Inflammatory macrophage treated with lipopolysaccharide for 1 hour (primary cell): ENCODE measurements at places on chromosomes 6 and 20.

DNA sequence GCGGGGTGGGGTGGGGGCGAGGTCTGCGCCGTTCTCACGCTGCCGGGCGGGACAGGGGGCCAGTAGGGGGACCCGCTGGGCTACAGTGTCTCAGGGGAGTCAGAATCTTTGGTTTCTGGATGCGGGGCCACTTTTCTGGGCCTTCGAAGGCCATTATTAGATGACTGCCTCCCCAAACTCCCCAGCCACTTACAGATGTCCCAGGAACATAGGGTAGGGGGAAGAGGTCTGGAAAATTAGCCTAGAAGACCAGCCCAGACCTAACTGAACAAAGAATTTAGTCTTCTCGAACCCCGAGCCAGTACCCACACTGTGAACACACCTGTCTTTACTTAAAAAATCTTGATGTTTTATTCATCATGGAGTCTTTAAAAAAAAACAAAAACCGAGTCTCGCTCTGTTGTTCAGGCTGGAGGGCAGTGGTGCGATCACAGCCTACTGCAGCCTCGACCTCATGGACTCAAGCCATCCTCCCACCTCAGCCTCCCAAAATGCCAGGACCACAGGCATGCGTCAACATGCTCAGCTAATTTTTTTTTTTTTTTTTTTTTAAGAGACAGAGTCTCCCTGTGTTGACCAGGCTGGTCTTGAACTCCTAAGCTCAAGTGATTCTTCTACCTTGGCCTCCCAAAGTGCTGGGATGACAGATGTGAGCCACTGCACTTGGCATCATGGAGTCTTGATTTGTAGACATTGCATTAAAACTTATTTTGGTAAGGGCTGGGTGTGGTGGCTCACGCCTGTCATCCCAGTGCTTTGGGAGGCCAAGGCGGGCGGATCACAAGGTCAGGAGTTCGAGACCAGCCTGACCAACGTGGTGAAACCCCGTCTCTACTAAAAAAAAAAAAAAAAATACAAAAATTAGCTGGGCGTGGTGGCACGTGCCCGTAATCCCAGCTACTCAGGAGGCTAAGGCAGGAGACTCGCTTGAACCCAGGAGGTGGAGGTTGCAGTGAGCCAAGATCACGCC is 3.3 kb upstream of the SLC29A1 start:
- no peak for DNase-seq

- DNase-seq: peak; percentile 62
Observed at GRCh38 chr6:46059608-46060007, 43.9 kb upstream of the CLIC5 start.

- no peak for DNase-seq
Observed at GRCh38 chr20:57059055-57059596, 207.3 kb downstream of the BMP7 start.

DNA sequence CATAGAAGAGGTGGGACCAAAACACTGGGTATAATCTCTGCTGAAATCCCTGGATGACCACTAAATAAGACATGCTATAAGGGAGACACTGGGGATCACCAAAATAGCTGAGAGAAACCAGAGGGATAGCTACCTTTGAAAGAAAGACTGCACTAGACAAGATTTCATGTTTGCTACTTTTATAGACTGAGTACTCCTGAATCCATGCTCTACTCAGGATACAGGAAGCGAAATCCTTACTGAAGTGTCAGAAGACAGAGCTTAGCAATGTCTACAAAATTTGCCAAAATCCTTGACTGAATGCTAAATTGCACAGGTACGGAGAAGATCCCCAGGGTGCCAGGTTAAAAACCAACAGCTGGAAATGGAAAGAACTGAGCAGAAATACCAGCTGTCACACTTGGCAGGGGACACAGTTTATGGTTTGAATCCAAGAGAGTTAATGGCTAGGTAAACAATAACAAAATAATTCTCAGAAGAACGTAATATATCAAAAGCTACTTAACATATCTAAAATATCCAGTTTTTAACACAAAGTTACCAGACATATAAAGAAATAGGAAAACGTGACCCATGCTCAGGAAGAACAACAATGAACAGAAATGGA is 125.4 kb downstream of the MAN1A1 start:
- no peak for DNase-seq

- DNase-seq: no peak
Observed at GRCh38 chr6:41683273-41683522, 44.9 kb downstream of the MDFI start.

- no peak for DNase-seq
Observed at GRCh38 chr6:139386404-139386803, 12.0 kb upstream of the CITED2 start.
